Iris pigment epithelial cell (primary cell): ENCODE measurements at places on chromosomes 2 and 18.

DNA sequence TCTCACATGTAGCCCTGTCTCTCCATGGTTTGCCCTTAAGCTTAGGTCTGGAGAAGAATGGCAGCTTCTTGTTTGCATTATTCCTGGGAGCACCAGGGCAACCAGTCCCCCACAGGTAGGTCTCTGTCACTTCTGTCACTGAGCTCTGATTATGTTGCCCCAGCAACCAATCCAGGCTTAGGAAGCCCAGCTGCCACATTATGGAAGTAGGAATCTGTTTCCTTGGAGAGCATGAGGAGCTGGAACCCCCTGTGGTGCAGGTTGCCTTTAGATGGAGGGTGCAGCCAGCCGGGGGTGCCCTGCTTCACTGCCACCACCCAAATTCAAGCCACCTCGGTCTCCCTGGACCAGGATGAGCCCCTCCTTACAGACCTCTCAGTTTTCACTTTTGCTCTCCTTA, 4.8 kb downstream of the RESP18 start:
- DNase-seq = no peak

- no peak for DNase-seq
Observed at GRCh38 chr2:234821946-234822475, 129.8 kb upstream of the SH3BP4 start.

- peak; percentile 16 for DNase-seq
Observed at GRCh38 chr2:25159949-25160348, 8.4 kb downstream of the POMC start.

DNA sequence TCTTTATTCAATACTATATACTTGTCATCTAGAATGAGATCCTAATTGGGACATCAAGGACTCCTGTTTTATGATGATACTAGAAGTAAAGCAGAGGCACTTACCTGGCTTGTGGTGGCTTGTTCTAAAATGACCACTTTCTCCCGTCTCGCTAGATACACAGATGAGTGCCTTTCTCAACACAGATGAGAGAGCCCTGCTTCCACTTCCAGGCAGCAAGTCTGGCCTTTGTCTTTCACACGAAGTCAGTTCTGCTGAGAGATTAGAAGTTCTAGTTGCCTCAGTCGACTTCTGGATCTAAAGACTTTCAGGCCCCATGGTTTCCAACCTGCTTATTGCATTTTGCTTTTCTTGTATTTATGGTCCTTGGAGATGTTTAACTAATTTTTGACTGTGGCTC, 70.3 kb downstream of the PPP1R1C start:
- DNase-seq = no peak
